Activated CD8-positive, alpha-beta memory T cell treated with anti-CD3 and anti-CD28 coated beads, Interleukin-2, amount 50 U/mL, for 48 hours (primary cell): ENCODE measurements at places on chromosomes 2 and 18.

DNA sequence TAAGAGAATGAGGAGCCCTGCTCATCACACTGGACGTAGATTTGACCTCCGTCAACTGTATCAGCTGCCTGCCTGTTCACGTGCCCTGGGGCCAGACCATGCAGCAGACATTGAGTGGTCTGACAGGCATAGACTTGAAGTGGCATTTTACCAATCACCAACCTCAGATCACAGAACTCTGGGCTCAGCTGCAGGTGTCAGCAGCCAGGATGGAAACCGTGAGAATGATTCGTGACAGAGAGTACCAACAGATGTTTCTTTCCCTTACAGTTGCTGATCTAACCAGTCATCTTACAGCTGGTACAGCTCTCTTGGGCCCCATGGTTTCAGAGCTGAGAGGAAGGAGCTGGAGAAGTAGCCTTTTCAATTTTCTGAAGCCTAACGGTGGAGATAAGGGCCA is 148.9 kb downstream of the EN1 start:
- DNase-seq = no peak

GRCh38 chr2:86203614-86204013 is 4.4 kb downstream of the MRPL35 start:
- DNase-seq = no peak

GRCh38 chr18:48074929-48075706 is 144.7 kb upstream of the SMAD2 start:
- no peak for DNase-seq

DNA sequence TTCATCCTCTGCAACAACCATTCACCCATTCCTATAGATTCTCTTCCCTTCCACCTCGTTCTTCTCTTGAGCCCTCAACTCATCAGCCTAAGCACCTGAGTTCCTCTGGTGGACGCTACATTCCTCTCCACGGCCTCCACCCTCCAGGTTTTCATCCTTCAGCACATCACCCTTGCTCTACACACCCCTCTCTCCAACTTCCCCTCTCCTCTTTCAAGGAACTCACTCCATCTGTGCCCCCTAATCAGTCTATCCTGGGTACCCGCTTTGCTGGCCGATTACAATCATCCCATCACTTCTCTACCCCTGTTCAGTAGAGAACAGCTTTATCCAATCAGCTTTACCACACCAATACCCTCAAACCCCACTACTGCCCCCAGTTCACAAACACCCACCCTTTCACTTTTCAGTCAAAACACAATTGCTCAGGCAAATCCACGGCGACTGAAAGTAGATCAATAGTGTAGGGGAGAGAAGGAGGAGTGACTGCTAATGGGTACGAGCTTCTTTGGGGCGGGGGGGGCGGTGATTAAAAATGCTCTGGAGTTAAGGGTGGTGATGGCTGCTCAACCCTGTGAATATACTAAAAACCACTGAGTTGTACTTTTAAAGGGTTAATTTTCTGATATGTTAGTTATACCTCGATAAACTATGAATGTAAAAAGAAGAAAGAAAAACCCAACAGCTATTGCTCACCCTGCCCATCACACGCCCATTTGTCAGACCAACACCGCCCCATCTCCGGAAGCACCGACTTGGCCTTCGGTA is 857 bp downstream of the DYM start:
- no peak for DNase-seq

DNA sequence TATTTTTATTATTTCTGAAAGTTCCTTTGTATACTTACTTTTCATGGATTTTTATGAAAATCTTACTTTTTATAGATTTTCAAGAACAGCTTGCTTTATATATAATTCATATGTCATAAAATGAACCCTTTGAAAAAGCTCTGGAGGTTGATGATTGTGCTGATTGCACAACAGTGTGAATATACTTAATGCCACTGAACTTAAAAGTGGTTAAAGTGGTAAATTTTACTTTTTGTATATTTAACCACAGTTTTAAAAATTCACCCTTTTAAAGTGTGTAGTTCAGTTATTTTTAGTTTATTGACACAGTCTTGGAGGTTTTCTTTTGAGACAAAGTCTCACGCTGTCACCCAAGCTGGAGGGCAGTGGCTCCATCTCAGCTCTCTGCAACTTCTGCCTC is 8.4 kb downstream of the SANBR start:
- no peak for DNase-seq

GRCh38 chr2:19205983-19206533 is 152.4 kb downstream of the OSR1 start:
- no peak for DNase-seq

DNA sequence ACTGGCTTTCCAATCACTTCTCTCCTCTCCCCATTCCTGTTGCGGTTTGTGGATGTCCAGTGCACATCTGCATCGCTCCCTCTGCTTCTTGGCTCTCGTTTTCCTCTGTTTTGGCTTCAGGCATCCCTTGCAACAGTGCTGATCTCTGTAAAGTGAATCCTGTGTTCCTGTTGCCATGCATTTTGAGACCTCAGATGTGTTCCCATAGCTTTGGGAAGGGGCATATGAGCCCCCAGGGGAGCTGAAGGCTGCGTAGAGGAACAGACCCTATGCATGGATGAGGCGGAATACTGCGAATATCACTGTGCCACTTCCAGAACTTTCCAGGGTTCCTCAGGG is 168.4 kb upstream of the HAAO start:
- no peak for DNase-seq

DNA sequence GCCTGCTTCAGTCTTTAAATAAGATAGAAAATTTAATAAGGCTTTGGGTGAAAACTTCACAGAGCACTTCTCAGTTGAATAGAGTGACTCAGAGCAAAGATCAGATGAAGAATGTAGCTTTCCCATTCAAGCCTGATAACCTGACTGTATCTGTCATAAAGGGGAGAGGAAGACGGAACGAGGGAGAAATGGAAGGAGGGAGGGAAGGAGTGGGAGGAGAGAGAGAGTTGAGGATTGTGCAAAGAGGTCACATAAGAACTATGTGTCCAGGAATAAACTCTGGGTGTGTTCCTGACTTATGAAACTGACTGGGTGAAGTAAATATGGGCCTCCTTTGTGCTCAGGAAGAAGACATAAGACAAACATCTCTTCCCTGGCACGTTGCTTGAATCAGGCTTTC is 385.5 kb downstream of the LPIN1 start:
- no peak for DNase-seq

DNA sequence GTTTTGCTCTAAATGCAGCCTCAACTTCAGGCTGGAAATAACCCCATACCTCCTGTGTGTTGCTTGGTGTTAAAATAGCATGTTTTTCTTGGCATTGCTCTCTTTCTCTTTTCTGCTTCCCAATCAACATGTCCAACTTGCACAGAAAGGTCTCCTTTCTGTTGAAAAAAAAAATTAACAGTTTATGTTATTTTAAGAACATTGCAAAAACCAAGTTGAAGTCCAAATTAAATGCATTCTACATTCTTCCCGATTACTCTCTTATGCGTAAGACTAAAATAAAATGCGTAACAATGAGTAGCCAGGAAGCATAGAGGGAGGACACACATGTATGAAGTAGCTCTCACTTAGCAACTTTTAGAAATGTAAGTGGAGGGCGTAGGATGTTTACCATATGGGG is 1406.1 kb upstream of the NXPH2 start:
- DNase-seq = no peak

DNA sequence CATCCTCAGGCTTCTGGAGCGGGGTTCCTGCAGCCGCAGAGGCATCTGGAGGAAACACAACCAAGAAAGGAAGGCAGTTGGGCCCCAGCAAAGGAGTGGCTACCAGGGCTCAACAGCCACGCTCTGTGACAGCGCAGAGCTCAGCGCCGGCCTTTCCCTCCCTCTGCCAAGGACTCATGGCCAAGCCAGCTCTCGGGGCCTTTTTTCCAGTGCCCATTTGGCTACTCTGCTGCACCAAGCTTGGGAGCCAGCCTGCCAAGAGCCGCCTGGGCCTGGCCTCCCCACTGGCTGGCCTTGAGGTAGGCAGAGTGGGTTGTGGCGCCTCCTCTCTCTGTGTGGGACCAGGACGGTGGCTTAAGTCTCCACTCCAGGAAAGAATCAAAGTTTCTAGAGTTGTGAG is 7.2 kb upstream of the CCDC74A start:
- DNase-seq = no peak

- DNase-seq = no peak
These were observed 51.7 kb downstream of the ADI1 start for GRCh38 chr2:3467654-3468053.

GRCh38 chr2:120400551-120400950 is 54.6 kb downstream of the INHBB start:
- DNase-seq = peak; percentile 36

DNA sequence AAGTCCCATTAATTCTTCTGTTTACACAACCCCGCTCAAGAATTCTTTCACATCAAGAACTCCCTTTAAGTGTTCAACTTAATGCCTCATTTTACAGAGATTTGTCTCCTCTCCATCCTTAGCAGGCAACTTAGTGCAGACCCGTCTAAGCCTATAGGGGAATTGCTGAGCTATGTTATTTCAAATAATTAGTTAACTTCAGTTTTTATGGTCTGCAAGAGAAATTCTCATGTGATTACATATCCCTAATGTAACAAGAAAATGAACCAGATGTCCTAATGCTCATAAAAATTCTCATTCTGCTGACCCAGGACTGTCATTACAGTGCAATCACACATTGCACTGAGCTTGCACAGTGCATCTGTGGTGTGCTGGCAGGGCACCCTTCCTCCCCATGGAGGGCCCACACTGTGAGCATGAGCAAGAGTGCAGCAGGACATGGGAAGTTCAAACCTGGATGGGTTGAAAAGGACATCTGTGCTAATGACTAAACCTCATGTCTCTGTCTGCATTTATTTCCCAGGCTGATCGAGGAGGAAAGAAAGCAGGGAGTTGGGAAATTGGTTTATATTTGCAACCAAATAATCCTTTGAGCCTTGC is 97.1 kb downstream of the COL5A2 start:
- DNase-seq = no peak

GRCh38 chr2:17915811-17916518 is 37.5 kb downstream of the KCNS3 start:
- no peak for DNase-seq

DNA sequence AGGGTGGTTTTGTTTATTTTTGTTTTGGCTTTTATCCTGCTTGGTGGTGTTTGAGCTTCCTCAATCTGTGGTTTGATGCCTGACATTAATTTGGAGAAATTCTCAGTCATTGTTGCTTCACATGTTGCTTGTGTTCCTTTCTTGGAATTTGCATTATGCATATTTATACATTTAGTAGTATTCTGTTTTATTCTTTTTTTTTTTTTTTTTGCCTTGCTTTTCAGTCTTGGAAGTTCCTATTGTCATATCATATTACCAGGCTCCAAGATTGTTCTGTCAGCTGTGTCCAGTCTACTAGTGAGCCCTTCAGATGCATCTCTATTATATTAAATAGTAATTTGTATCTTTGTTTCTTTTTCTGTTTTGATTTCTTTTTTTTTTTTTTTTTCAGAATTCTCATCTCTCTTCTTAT is 77.0 kb downstream of the EPC2 start:
- no peak for DNase-seq
